ENCODE measurements at places on chromosomes 1 and 21.

- H3K36me3 ChIP-seq = peaks cover 8% of the 10 kb centered on the region
- H3K27me3 ChIP-seq = no peaks in the 10 kb centered on the region
- peak overlapping the region; percentile 81 for H3K27ac ChIP-seq
- DNase-seq = peak; percentile 85
Observed at GRCh38 chr1:67831850-67832513, 1.3 kb downstream of the GNG12 start.

DNA sequence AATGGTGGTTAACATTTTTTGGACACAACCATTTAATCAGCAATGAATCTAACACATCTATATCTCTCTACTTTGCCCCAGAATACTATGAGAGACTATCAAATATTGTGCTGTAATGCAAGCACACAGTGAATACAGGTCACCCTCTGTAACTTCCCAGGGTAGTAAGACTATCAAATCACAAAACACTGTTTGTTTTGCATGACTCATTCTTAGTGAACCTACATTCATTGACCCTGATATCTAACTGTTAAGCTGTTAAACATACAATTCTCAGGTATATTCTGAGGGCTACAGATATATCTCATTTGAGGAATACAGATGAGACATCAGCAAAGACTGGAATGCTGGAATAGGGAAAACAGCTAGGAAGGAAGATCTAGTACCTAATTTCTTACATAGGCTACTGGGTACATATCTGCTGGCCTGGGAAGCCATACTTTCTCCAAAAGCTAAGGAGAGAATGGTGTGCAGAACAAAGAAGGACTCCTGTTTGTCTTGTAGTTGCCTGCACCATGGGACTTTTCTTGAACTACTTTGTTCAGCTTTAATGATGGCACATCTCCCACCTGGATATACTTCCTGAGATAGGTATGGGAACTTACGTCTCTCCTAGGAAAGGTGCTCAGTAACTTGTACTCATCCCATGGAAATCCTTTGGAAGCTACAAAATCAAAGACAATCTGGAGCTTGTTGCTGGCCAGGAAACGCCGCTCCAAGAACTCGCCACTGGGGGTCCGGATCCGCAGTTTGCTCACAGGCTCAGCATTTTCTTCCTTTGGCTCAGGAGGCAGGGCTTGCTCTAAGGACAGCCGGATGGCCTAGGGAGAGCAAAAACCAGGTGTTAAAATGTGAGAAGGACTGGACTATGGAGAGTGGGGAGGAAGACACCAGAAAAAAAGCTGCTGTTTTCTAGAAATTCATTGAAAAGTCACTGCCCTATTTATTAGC lies 51.9 kb upstream of the DMRTA2 start:
- no peak overlapping the region for H3K4me3 ChIP-seq
- H3K4me1 ChIP-seq = peaks cover 10% of the 10 kb centered on the region
- DNase-seq = peak; percentile 51

GRCh38 chr1:115656461-115657077 lies 14.8 kb downstream of the VANGL1 start:
- H3K4me1 ChIP-seq = no peaks in the 10 kb centered on the region
- no peak overlapping the region for H3K4me3 ChIP-seq
- no peak for DNase-seq
- no peaks in the 10 kb centered on the region for H3K27me3 ChIP-seq
- peaks cover 48% of the 10 kb centered on the region for H3K36me3 ChIP-seq

DNA sequence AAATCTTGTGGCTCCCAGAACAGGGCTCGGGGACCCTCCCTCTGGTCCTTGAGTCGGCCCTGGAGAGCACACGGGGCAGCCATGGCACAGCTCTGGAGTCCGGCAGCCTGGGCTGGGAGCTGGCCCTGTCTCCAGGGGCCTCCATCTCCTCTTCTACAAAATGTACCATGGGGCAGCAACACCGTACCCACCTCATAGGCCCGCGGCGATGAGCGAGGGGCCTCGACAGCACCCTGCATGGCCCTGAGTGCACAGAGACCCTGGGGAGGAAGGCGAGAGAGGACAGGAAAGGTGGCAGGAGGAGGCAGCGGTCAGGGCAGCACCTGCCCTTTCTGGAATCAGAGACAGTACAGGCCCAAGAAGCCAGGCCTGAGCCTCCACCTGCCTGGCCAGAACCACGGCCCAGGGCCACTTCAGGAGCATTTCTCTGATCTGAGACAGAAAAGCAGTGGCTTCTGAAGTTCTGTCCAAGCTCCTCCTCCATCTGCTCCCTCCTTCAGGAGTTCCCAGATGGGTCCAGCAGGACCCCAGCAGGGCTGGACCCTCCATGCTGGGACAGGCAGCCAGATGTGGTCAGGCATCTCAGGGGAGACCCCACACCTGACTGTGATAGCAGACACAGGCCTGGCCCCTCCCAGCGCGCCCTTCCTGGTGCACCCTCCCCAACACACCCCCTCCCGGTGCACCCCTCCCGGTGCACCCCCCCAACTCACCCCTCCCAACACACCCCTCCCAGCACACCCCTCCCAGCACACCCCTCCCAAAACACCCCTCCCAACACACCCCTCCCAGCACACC lies 75.9 kb upstream of the ARHGEF16 start:
- DNase-seq = no peak
- H3K27ac ChIP-seq = no peak overlapping the region
- peaks cover 57% of the 10 kb centered on the region for H3K27me3 ChIP-seq

GRCh38 chr1:8373581-8374241 lies 55.8 kb downstream of the SLC45A1 start:
- DNase-seq = peak; percentile 50
- no peaks in the 10 kb centered on the region for H3K27me3 ChIP-seq
- H3K4me1 ChIP-seq = peaks cover 9% of the 10 kb centered on the region
- H3K4me3 ChIP-seq = no peak overlapping the region
- no peak overlapping the region for H3K27ac ChIP-seq
- peaks cover 5% of the 10 kb centered on the region for H3K36me3 ChIP-seq

- DNase-seq = no peak
- H3K36me3 ChIP-seq = peaks cover 16% of the 10 kb centered on the region
- no peaks in the 10 kb centered on the region for H3K27me3 ChIP-seq
- no peak overlapping the region for H3K27ac ChIP-seq
Observed at GRCh38 chr1:29209173-29209572, 21.6 kb downstream of the MECR start.

DNA sequence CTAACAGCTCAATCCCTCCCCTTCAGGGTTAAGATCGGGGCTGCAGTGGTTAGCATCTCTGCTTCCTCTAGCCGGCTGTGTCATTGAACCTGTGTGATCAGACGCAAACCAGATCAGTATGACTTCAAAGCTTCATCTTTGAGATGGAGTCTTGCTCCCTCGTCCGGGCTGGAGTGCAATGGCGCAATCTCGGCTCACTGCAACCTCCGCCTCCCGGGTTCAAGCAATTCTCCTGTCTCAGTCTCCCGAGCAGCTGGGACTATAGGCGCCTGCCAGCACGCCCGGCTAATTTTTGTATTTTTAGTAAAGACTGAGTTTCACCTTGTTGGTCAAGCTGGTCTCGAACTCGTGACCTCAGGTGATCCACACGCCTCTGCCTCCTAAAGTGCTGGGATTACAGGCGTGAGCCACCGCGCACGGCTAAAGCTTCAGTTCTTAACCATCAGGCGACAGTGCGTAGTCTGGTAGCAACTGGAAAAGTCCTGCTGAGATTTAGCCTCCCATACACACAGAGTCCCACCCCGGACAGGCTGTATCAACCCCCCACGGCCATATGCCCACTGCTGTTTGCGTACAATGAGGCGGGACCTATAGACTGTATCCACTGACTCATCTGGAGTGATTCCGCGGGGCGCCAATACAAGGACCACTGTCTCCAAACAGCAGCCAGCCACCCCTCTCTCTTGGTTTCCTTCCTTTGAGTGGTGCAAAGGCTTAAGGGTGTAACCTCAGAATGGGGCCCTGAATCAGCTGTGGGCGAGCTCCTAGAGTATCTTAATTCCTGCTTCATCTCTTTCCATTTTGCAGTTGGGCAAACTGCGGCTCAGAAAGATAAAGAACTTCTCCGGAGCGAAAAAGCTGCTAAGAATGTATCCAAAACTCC lies 23.3 kb downstream of the CELA3A start:
- peak overlapping the region; percentile 91 for H3K4me3 ChIP-seq
- H3K36me3 ChIP-seq = no peaks in the 10 kb centered on the region
- peak overlapping the region; percentile 96 for H3K27ac ChIP-seq

DNA sequence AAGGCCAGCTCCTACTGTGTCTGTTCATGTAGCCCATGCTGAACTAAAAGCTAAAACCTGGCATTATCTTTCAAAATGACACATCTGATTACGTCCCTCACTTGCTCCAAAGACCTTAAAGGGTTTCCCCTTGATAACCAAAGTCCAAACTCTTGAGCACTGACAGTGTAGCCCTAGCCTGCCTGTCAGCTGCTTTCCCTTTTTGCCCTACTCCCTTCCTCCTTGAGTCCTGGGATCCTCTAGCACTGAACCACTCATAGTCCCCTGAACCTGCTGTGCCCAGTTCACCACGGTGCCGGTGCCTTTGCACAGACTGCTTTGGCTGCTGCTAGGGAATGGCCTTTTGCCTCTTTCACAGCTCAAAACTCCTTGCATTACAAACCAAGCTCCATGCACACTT lies 67.5 kb downstream of the PLXNA2 start:
- H3K27me3 ChIP-seq = no peaks in the 10 kb centered on the region
- no peaks in the 10 kb centered on the region for H3K36me3 ChIP-seq
- peaks cover 49% of the 10 kb centered on the region for H3K4me1 ChIP-seq
- no peak overlapping the region for H3K27ac ChIP-seq
- no peak for DNase-seq

GRCh38 chr21:34046917-34047316 lies 26.5 kb upstream of the MRPS6 start:
- no peak overlapping the region for H3K4me3 ChIP-seq
- H3K4me1 ChIP-seq = no peaks in the 10 kb centered on the region
- DNase-seq = no peak

DNA sequence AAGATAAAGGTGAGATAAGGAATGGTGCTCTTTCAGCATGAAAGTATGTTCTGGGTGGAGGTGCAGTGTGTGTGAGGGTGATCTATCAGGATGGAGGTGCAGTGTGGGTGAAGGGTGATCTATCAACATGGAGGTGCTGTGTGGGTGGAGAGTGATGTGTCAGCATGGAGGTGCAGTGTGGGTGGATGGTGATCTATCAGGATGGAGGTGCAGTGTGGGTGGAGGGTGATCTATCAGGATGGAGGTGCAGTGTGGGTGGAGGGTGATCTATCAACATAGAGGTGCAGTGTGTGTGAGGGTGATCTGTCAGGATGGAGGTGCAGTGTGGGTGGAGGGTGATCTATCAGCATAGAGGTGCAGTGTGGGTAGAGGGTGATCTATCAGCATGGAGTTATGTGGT lies 12.3 kb upstream of the MAP10 start:
- no peak overlapping the region for H3K4me3 ChIP-seq
- peaks cover 12% of the 10 kb centered on the region for H3K4me1 ChIP-seq
- no peak for DNase-seq
- H3K36me3 ChIP-seq = no peaks in the 10 kb centered on the region
- no peak overlapping the region for H3K27ac ChIP-seq

- no peaks in the 10 kb centered on the region for H3K36me3 ChIP-seq
- no peaks in the 10 kb centered on the region for H3K4me1 ChIP-seq
- no peak overlapping the region for H3K27ac ChIP-seq
- DNase-seq = no peak
- no peak overlapping the region for H3K4me3 ChIP-seq
Observed at GRCh38 chr1:194300776-194301175, 1114.4 kb upstream of the B3GALT2 start.
